ENCODE measurements at places on chromosomes 2 and 18.

DNA sequence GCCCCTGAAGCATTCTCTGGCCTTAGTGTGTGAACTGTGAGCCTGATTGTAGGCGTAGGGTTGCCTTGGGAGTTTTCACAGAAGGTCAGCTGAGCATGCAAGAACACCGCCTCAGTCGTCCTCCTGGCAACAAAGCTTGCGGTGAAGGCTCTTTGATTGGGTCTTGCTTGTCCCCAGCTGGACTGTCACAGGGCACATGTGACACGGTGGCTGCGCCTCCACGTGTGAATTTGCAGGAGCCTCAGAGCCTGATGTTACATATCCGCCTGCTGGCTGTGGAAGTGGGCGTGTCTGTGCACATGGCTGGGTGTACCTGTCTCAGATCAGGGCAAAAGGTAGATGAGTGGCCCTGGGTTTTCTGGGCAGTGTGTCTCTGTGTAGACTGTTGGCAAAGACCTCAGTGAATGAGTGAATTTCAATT lies 228.7 kb downstream of the HAUS1 start:
- no peak for DNase-seq

GRCh38 chr2:74099271-74099670 lies 48.4 kb downstream of the BOLA3 start:
- no peak for DNase-seq

- DNase-seq, result no peak
Observed at GRCh38 chr2:88810488-88810887, 119.0 kb downstream of the RPIA start.

- DNase-seq, result peak; percentile 47
Observed at GRCh38 chr2:26346454-26347053, at the start of gene ADGRF3. Gene ADGRF3, minus strand, starts transcription at chr2:26346789. Its CDS starts 555 bp downstream, at chr2:26346234.

GRCh38 chr2:7022492-7023385 lies 105.5 kb downstream of the RNF144A start:
- DNase-seq, result no peak

DNA sequence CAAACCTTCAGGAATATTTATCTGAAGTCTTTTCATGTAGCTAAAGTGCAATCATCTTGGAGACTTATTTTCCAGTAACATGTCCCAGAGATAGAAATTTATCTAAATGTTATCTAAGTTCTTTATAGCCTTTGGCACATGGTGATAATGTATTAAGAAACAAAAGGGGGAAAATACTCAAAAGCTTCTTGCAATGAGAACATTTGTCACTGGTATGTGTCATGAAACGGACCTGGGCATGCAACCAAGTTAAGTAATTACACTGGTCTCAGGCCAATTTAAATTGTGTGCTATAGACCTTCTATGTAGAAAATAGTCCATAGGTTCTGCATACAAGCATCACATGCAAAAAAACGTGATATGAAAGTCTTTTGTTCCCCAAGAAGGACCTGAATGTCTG lies 136.2 kb downstream of the SLC8A1 start:
- no peak for DNase-seq

- no peak for DNase-seq
Observed at GRCh38 chr18:76384861-76385680, 110.0 kb downstream of the ZNF516 start.

GRCh38 chr2:223633656-223634055 lies 31.5 kb upstream of the SCG2 start:
- DNase-seq, result no peak

- DNase-seq, result peak; percentile 40
Observed at GRCh38 chr18:62420513-62421209, 95.6 kb downstream of the TNFRSF11A start.

Data from effector memory CD4-positive, alpha-beta T cell (primary cell).